ENCODE measurements at places on chromosomes 16 and 17.

GRCh38 chr16:67846063-67846319 lies 742 bp upstream of the NUTF2 start:
- no peak for DNase-seq

DNA sequence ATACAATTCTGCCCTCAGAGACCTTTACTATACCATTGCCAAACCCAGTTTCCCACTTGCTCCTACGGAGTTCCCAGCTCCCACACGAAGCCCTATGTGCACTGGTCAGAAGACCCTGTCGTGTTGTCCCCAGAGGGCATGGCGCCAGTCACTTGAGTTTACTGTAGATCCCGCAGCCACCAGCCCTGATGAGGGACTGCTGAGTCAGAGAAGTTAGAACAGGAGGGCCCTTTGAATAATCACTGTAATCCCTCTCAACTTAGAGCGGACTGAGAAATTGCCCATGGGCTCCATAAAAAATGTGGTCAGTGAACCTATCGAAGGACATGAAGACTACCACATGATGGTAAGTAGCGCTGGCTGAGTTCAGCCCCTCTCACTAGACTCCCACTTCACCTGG lies 9.2 kb downstream of the UBFD1 start:
- no peak for DNase-seq

DNA sequence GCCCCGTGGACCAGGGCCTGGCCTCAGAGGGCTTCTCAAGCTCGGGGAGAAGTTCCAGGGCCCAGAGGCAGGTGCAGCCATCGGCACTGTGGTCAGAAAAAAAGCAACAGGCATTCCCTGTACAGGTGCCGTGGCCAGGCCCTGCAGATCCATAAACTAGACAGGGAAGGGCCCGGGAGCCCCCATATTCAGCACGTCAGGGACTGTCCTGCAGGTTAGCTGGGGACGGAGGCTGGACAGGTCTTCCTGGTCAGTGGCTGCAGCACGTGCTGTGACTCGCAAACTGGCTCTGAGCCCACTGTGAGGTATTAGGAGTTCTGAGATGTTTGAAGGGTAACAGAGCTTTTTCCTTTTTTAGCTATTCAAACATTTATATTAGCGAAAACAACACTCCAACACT lies 15.0 kb upstream of the C16orf95 start:
- DNase-seq = no peak

DNA sequence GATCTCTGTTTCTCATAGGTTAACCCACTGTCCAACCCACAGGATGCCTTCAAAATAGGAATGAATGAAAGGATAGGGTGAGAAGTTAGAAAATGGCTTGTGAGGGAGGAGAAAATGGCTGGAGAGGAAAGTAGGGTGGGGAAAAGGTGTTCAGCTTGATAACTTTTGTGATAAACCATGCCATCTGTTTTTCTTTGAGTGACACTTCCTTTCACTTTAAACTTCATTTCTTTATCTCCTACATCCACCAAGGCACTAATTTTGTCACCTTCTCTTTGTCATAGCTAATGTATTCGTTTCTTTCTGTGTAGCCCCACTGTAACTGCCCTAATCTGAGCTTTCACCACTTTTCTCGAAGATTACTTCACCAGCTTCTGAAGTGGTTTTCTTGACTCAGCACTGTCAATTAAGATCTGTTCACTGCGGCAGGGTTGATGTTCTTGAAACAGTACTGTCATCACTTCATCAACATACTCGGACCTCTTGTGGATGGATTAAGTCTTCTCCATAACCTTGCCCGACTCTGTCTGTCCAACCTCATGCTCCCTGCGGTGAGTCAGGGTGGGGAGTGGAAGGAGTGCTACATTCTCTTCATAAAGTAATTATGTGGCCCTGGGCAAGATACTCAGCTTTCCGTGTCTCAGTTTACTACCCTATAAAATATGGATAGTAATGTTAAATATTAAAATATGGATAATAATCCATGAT lies 5.5 kb upstream of the KRT10 start:
- no peak for DNase-seq

- DNase-seq = no peak
Measured at GRCh38 chr17:28918295-28918694, 15.4 kb upstream of the DHRS13 start.

DNA sequence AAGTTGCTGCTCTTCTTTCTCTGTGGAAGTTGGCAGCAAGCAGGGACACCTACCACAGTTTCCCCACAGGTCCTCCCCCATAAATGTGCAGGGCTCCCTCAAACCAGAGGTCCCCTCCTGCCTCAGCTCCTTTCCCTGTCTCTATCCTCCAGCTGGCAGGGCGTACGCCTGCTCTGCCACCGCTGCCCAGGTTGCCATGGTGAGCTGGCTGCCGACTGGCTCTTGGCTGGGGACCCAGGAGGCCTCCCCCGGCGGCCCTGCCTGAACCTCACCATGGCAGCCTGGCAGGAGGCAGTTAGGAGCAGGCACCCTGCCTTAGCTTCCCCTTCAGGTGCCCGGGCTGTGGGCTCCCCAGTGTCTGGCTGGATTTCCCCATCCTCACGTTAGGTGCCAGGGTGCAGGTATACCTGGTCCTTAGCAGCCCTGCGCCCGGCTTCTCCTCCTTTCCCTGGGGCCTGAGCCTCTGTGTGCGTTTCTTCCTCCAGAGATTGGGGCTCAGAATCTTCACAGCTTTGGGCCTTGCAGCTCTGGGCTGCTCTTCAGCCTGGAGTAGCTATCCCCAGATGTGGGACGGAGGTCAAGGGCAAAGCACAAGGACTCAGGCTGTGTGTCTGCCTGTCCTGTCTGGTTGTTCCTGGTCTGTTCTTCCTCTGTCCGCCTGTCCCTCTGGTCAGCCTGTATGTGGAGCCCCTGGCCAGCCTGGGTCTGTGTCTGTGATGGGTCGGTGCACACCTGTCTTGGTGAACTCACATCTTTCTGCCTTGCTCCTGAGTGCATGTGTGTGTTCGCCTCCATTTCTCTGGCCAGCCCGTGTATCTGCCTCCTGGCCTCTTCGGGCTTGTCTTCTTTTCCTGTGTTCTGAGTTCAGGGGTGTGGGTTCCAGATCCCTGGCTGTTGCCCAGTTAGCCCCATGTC lies 15.7 kb downstream of the GJD3 start:
- DNase-seq = no peak

Measured in cortex of kidney (tissue), 1 donor.